ENCODE measurements at places on chromosomes 5 and 9.

- peak; percentile 63 for DNase-seq
Measured at GRCh38 chr9:124248066-124248465, 9.7 kb upstream of the NEK6 start.

GRCh38 chr9:69590266-69590665 lies 81.9 kb downstream of the APBA1 start:
- DNase-seq = no peak

DNA sequence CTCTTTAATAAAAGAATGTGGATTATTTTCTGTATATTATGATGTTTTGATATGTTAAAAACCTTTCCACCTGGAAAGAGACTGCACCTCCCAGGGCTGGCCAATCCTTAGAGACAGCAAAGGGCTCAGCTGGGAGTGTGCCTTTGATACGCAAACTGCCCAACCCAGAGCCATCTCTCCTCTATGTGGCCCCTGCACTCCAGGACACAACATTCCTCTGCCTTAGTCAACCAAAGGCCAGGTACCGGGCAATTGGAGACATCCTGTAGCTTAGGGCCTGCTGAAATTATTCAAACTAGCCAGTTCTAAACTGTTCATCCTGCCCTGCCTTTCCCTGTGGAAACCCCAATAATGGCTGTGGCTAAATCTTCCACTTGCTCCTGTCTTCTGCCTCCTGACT lies 5.0 kb upstream of the HSPB3 start:
- no peak for DNase-seq

DNA sequence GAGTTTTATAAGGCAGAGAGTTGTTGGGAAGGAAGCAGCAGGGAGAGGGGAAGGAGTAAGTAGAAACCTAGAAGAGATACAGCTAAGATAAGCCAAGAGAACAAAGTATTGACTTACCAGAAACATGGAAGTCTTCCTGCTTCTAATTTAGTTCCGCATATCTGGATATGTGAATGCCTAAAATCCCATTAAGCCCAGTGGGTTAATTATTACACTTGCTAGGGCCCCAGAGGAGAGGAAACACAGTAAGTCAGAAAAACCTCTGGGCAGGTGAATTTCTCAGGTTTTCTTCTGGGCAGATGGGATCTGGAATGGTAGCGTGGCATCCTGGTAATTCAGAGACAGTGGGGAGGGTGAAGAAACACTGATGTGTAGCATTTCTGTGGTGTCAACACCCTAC lies 104.7 kb upstream of the GABRP start:
- DNase-seq = no peak

- DNase-seq = no peak
Measured at GRCh38 chr5:132221781-132222648, 5.6 kb downstream of the P4HA2 start.

DNA sequence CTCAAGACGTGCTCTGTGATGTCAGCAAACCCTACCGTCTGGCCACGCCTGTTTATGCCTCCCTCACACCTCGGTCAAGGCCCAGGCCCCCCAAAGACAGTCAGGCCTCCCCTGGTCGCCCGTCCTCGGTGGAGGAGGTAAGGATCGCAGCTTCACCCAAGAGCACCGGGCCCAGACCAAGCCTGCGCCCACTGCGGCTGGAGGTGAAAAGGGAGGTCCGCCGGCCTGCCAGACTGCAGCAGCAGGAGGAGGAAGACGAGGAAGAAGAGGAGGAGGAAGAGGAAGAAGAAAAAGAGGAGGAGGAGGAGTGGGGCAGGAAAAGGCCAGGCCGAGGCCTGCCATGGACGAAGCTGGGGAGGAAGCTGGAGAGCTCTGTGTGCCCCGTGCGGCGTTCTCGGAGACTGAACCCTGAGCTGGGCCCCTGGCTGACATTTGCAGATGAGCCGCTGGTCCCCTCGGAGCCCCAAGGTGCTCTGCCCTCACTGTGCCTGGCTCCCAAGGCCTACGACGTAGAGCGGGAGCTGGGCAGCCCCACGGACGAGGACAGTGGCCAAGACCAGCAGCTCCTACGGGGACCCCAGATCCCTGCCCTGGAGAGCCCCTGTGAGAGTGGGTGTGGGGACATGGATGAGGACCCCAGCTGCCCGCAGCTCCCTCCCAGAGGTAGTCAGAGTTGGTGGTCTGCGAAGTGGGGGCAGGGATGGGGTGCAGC lies 103.2 kb downstream of the PPARGC1B start:
- DNase-seq = no peak

DNA sequence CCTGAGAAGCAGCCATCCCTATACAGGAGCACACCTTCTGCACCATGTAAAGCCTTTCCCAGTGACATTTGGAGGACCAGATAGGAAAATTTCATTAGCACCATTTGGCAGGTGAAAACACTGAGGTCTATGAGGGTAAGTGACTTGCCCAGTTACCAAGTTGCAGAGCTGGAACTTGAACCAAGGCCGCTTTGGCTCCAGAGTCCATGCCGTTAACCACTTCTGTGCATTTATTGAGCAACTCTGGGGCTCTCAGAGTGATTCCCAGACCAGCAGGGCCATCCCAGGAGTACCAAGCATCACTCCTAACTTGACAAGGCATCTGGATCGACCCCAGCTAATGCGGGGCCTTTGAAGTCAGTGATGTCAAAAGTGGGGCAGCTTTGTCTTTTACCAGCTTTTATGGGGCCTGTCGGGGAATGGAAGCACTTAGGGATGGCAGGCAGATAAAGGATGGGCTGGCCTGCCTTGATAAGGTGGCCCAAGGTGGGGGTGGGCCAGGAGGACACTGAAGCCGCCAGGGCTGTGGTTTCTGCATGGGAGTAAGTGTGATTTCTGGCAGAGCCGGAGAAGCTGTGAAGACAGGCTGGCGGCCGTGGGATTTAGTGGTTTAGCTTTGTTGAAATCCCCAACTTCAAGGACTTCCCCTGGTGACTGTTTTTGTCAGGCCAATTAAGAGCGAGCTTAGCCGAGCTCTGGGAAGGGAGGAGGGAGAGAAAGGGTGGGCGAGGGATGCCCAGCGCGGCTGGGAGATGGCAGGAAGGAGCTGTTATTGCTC lies 127.3 kb downstream of the MACROH2A1 start:
- no peak for DNase-seq

DNA sequence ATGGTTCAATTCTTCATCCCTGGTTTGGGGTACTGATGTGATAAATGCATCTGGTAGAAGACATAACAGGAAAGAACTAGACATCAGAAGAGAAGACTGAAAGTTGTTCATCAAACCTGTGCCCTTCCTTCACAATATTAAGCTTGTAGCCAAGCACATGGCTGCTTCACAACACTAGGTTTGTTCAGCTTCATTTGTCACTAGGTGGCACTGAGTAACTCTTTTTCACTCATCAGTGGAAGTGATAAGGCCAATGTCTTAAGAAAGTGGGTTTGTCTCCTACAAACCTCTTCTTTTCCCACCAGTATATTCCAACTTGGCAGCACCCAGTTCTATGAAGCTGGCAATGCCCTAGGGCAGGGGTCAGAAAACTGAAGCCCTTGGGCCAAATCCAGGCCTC lies 26.9 kb downstream of the ZNF484 start:
- DNase-seq = peak; percentile 43

DNA sequence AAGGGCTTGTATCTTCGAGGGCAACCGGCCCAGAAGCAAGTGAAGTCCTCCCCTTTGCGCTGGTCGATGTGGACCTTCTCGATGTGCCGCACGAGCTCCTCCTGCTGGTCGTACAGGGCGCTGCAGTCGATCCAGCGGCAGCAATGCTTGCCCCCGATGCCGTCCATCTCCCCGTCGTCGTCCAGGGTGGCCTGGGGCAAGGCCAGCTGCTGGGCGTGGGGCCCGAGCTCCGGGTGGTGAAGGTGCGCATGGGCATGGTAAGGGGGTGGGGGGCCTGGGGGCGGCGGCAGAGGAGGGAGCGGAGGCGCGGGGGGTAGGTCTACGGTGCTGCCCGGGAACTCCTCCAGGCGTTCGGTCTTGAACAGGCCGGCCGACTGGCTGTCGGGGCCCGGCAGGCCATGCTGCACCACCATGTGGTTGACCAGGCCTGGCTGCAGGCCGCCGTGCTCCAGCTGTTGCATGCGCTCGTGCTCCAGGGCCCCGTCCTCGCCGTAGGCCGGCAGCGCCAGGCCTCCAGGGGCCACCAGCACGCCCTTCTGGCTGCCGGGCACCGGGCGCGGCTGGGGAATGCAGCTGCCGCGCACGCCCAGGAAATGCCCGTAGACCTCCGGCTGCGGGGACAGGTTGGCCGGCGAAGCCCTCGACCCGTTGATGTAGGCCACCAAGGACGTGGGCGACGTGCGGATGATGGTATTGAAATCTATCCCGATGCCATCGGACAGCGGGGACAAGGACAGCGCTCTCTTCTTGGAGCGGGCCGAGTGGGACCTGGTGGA lies 181.8 kb downstream of the GLIS3 start:
- DNase-seq = peak; percentile 8

GRCh38 chr5:133265720-133266526 lies 214.1 kb downstream of the HSPA4 start:
- no peak for DNase-seq

DNA sequence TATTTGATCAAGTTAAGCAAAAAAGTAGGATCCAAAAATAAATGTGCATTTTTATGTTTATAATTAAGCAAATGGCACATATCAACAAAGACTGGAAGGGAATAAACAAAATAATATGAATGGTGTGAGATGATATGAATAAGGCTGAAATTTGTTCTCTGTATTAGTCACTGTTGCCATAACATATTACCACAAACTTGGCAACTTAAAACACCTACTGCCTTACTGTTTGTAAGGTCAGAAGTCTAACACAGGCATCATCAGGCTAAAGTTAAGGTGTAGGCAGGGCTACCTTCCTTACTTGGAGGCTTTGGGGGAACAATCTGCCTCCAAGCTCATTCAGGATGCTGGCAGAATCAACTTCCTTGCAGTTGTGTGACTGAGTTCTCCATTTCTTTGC lies 19.3 kb downstream of the PGGT1B start:
- DNase-seq = no peak

- no peak for DNase-seq
Measured at GRCh38 chr5:87243161-87243844, 24.4 kb upstream of the RASA1 start.

GRCh38 chr5:76292620-76293322 lies 110.3 kb upstream of the IQGAP2 start:
- peak; percentile 79 for DNase-seq

DNA sequence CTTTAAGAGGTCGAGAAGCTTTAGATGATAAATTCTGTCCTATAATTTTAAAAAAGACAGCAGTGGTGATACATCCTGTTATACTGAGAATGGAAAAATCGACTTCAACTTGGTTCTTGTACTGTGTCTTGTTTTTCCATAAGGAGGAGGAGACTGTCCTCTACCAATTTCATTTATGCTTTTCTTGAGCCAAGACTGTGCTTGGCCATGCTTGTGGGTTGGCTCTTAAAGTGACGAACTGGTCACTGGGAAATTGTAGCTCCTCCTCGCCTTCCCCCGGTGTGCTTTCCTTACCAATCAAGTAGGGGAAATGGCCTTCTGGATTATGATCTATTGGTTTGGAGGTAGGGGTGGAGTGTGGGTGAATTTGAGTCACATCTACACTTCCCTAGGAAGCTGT lies 67.1 kb upstream of the HSPB3 start:
- DNase-seq = no peak
